ENCODE measurements at places on chromosomes 13 and 19.

DNA sequence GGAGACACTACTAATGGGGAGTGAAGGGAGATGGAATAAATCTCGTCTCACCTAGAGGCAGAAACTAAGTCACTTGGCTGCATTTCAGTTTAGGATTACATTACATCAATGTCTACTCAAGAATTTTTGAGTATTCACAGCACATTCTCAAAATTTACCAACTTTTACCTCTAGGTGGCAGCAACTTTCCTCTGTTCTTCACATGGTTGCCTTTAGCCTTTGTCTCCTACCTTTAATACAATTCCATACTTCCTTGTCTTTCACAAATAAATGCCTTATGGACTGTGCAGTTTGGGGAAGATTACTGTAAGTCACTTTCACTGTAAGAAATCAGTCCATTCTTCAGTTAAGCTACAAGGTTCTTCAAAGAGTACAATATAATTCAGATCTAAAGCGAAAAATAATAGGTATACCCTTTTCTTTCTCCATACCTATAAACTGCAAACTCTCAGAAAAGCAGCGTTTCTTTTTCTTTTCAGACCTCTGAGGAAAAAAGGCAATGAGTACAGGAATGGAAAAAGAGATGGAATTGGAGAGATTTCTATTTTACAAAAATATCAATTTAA lies 379.4 kb downstream of the KLF12 start:
- peak; percentile 50 for DNase-seq

GRCh38 chr19:1577929-1578618 lies 9.9 kb upstream of the MEX3D start:
- no peak for DNase-seq

DNA sequence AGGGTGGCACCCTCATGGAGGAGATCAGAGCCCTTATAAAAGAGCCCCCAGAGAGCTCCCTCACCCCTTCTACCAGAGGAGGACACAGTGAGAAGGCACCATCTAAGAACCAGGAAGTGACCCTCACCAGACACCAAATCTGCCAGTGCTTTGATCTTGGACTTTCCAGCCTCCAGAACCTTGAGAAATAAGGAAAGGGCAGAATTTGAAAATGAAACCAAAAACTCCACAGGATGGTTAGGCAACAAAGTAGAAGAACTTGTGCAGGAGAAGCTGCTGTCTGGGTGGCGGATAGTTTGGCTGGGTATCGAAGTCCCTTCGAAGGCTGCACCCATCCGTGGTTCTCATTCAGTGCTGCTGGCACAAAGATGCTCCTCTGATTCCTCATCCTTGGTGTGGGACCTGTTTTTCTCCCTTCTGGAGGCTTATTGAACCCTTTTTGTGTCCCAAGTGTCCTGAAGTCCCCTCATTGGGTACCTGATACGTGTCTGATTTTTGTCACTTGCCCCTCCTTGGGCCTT lies 130.8 kb downstream of the KDM4B start:
- no peak for DNase-seq

GRCh38 chr13:26749285-26749684 lies 11.3 kb downstream of the GPR12 start:
- no peak for DNase-seq

DNA sequence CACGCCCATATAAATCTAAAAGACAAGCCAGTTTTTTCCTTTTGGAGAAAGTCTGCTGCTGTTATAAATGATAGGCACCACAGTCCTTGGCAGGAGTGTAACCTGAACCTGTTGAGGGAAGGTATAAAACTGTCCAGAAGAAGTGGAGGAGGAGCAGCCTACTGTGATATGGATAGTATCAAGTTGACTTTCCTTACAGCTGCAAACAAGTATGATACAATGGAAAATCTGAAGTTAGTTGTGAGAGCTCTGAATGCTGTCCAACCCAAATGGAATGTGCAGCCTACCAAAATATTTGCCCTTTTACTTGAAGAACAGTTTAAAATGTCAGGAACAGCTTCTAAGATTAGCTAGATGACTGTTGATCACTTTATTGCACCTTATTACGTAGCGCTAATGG lies 399.6 kb downstream of the FGF14 start:
- no peak for DNase-seq

GRCh38 chr13:89749888-89750287 lies 1597.6 kb upstream of the MIR17HG start:
- DNase-seq = no peak

- DNase-seq = no peak
Measured at GRCh38 chr19:56748378-56748777, 76.8 kb upstream of the ZNF835 start.

GRCh38 chr13:24564881-24565280 lies 52.3 kb upstream of the PARP4 start:
- no peak for DNase-seq

- peak; percentile 93 for DNase-seq
Measured at GRCh38 chr13:30865123-30866049, 40.7 kb upstream of the MEDAG start.

DNA sequence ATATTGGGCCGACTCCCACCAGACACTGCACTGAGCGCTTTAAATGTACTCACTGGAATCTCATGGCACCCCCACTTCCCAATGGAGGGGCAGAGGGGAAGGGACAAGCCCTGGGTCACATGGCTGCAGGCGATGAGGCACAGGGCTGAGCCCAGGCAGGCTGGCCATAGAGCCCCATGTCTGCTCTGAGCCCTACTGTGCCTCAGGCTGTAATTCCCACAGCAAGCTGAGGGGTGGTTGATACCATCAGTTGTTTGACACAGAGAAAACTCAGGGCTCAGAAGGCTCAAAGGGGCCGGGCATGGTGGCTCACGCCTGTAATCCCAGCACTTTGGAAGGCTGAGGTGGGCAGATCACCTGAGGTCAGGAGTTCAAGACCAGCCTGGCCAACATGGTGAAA lies 25.1 kb downstream of the RFX1 start:
- no peak for DNase-seq

DNA sequence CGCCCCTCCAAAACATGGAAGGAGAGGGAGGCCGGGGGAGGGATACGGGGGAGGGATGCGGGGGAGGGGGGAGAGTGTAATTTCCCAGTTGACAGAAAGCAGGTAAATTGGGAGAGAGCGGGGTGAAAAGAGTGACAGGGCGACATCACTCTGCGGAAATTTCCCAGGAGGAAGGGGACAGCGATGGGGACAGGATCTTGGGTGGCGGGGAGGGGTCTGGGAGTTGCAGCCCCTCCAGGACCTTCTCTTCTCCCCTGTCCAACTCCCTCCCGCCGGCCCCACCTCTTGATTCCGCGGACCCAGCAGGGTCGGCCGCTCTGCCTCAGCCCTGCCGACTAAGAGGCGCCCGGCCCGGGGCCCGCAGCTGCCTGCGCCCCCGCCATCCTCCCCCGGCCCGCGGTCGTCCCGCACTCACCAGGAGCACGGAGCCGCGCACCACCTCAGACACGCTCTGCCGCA lies 108.0 kb upstream of the DOCK9 start:
- no peak for DNase-seq

DNA sequence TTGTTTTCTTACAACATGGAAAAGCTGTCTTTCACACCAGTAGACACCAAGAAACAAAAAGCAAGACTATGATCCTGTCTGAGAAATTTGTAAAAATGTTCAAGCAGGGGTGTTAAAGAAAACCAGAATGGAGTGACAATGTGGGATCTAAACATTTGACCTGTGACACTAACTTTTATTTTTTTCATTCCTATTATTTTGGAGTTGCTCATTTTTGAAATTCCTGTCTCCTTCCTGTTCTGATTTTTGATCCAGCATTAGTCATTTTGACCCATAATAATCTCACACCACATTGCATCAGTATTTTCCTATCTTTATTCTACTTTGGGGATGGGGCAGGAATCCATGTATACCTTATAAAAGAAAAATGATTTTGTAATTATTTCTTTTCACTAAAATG lies 164.2 kb downstream of the DLEU7 start:
- DNase-seq = peak; percentile 63

- DNase-seq = no peak
Measured at GRCh38 chr13:80437231-80437630, 96.3 kb upstream of the SPRY2 start.

GRCh38 chr19:41926763-41927496 lies 1.3 kb downstream of the ERFL start:
- DNase-seq = no peak

- DNase-seq = peak; percentile 84
Measured at GRCh38 chr19:6739390-6739882, at the start of gene TRIP10. Gene TRIP10 (plus strand): TSS chr19:6739680. CDS start chr19:6739762, 82 bp downstream.

GRCh38 chr19:4800591-4801081 lies 9.1 kb downstream of the FEM1A start:
- DNase-seq = no peak

- DNase-seq = peak; percentile 96
Measured at GRCh38 chr13:100244431-100244830, 155.5 kb downstream of the PCCA start.

- peak; percentile 22 for DNase-seq
Measured at GRCh38 chr19:18895038-18895823, 727 bp downstream of the CERS1 start.

- peak; percentile 95 for DNase-seq
Measured at GRCh38 chr13:80276371-80277289, 64.3 kb downstream of the SPRY2 start.

DNA sequence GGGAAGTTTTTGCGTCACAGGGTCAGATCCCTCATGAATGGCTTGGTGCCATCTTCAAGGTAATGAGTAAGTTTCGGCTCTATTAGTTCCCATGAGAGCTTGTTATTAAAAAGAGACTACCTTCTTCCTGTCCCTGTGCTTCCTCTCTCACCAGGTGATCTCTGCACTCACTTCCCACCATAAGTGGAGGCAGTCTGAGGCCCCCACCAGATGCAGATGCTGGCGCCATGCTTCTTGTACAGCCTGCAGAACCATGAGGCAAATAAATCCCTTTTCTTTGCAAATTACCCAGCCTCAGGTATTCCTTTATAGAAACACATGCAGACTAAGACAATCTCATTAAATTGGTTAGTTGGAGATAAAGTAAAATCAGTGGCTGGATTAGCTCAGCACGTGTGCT lies 75.6 kb upstream of the RFC3 start:
- DNase-seq = no peak

GRCh38 chr13:74090869-74091605 lies 43.2 kb downstream of the KLF12 start:
- DNase-seq = no peak

- DNase-seq = no peak
Measured at GRCh38 chr13:47917022-47917574, 84.0 kb downstream of the SUCLA2 start.

DNA sequence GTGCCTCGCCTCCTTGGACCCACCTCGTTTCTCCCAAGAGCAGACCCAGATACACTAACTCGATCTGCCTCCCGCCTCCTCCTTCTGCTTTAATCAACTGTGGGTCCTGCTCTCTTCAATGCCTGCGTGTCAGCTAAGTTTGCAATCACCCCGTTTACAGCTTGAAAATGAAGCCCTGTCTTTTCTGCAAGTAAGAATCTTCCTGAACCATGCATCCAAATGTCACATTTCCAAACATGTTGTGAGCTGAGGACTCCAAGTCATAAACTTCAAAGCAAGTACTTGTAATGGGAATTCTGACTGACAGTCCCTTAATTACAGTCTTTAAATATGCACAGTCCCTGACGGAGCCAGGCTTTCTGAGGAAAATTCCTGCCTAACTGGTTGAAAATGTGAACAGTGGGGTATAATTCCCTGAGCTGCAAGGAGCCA lies 154.9 kb upstream of the UQCRFS1 start:
- DNase-seq = no peak

DNA sequence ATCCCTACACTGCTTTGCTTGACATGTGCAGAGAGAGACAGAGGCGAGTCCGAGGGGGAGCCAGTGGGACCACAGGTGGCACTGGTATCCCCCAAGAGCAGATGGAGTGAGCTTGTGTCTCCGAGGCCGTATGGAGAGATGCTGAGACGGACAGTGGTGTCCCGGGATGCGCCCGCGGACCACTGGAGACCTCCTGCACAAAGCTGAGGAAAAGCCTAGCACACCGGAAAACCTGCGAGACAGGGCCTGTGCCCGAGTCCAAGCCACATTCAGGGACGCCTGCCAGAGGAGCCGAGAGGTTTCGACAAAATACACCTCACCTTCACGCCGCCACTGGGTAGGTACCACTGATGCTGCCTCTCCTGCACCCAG lies 66.0 kb upstream of the ZNF527 start:
- no peak for DNase-seq

DNA sequence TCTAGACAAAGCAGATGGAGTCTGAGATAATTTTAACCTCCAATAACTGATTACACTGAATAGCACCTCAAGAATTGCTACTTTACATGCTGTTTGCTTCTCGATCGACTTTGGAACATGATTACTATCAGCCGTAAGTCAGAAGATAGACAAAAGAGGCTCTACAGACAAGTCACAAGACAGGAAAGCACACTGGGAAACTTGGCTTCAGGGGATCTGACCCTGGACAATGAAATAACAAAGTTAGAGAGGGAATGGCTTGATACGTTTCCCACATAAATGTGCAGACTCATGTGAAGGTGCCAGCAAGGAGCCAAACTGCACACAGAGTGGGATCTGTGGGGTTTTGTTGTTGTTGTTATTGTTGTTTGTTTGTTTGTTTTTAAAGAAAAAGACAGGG lies 28.5 kb downstream of the DCLK1 start:
- no peak for DNase-seq

DNA sequence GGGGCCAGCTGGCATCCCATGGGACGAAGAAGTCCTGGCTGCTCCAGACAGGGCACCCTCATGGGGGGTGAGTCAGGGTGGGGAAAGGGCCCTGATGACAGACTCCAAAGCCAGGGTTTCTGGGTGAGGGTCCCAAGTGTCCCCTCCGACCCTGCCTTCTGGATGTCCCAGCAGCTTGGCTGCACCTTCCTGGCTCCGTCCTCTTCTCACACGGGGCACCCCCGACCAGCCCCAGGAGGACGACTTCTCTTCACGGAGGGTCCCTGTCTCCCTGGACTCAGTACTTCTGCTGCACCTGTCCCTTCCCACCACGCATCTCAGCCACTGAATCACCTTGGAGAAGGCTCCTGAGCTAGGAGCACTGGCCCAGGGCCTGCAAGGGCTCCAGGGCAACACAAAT lies 19.9 kb downstream of the MIER2 start:
- DNase-seq = no peak

DNA sequence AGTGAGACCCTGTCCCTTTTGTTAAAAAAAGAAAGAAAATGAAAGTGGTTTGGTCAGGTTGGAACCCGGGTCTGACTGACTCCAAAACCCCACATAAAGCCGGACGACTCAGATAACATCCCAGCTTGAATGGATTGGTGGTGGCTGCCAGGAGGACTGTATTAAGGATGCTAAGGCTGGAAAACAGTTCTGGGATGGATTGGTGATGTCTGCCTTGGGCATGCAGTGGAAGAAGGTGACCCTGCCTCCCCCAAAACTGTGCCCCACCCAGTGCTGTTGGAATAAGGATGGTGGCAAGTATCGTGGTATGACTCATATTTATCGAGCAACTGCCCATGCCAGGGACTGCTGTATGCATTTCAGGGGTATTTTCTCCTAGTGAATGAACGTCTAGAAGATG lies 18.5 kb upstream of the COLGALT1 start:
- DNase-seq = no peak

GRCh38 chr13:45257638-45258333 lies 56.9 kb upstream of the KCTD4 start:
- DNase-seq = peak; percentile 25
